CD4-positive, alpha-beta T cell treated with Interleukin-21 for 1 hour (primary cell): ENCODE measurements at places on chromosomes 4 and X.

DNA sequence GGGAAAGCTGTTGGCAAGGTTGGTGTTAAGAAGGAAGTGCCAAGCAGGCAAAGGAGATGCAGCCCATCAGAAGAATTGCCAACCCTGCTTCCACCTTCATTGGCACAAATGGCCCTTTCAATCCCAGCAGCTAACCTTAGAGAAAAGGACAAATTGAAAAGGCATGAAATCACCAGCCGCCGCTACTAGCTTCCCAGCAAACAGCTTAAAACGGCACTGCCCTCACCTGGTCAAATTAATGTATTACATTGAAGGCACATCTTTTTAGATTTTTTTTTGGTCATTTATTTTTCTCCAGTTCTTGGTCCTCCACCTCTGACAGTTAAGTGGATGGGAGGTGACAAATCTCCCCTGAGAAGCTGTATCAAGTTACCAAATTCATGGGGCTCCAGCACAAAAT lies 51.0 kb upstream of the NHSL2 start:
- DNase-seq, result peak; percentile 38

GRCh38 chr4:173537613-173538147 lies 7.7 kb upstream of the HAND2 start:
- no peak for DNase-seq

DNA sequence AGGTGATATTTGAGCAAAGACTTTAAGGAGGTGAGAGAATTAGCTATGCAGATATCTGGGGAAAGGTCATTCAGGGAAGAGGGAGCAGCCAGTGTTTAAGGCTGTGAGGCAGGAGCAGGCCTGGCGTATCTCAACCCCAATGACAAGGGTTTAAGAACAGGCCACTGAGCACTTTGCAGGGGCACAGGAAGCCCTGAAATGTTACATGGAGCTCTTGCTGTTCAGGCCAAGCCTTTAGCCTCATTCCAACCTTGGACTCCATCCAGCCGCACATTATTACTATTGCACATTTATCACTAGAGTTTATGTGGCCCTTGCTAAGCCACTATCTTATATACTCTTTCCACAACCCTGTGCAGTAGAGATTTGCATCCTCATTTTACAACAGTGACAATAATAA lies 114.0 kb downstream of the EFNB1 start:
- no peak for DNase-seq

GRCh38 chr4:175646802-175647201 lies 165.3 kb downstream of the GPM6A start:
- DNase-seq, result no peak

DNA sequence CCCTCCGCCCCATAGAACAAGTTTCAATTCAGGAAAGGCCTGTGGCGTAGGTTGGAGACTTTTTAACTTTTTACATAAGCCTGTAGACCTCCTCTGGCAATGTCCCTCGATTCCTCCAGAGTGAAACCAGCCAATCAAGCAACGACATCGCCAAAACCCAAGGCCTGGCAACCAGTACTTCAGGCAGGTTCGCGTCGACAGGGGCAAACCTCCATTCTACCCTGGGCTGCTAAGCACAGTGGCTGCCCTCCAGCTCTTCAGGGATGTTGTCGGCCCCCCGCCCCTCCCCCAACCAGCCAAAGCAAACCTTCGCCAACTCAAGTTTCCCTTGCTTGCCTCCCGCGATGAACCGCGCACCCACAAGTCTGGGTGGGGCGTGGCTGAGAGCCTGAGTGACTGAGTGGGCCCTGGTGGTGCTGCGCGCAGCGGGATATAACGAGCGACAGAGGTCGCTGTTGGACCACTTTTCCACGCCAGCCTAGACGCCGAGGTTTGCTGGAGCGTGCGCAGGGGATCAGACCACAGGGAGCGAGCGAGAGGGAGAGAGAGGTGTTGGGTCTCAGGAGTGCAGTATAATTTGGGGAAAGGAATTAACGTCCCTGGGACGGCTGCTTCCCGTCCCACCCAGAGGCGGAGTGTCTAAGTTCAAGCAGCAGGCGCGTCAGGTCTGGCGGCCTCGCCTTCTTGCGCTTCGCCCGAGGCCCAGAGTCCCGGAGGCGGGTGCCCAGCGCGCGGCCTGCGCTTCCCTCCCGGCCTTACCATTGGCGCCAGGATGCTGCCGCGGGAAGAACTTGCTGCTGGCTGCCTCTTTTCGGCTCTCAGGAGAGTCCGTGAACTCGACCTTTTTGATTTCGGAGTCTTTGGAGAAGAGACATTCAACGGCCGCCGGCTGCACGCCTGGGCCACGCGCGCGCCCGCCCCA lies 9.0 kb upstream of the PITX2 start:
- DNase-seq, result peak; percentile 8
